ENCODE measurements at places on chromosomes 13 and 19.

- no peak for DNase-seq
These were observed 2.3 kb downstream of the PLPP2 start for GRCh38 chr19:288911-289310.

GRCh38 chr19:23116802-23117571 is at the start of gene ZNF730:
ZNF730 (plus strand) TSS chr19:23117025; CDS start chr19:23117174, 149 bp downstream.
- DNase-seq = peak; percentile 84

- no peak for DNase-seq
These were observed 24.9 kb upstream of the WDR18 start for GRCh38 chr19:958967-959855.

GRCh38 chr13:77833331-77833863 is 85.2 kb downstream of the EDNRB start:
- DNase-seq = no peak

- no peak for DNase-seq
These were observed 22.4 kb downstream of the GTF2F2 start for GRCh38 chr13:45142440-45143345.

Data from WTC11 (cell line).